ENCODE measurements at places on chromosomes 4 and X.

DNA sequence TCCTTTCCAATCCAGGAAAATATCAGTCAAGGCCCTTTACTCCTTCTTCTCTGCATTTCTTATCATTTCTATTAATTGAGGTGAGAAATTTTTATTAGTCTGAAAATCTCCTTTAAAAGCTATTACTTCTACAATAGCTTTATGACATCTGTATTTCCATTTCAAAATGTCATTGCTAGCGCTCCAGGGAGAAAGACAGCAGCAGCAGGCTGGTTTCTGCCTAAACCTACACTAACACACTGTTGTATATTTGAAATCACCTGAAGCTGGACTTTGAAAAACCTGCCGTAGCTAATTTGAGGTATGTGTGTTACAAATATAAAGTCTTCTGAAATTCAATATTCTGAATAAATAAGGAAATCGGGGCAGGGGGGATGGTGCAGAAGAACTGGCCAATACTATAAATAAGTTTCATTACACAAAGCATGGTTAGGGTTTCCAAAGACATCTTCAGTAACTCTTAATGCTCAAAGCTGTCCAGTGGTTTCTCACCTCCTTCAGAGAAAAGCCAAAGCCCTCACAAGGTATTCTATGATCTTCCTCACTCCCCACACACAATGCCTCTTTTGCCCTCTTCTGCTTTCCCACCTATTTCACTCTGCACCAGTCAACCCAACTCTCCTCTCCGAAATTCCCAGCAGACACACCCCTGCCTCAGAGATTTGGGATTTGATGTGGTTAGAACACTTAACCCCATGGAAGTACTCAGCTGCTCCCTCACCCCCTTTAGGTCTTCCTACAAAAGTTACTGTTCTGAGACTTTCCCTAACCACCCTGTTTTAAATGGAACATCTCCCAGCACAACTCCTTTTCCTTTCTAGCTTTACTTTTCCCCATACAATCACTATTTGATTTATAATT, 122.7 kb downstream of the PPP3CA start:
- DNase-seq = no peak

DNA sequence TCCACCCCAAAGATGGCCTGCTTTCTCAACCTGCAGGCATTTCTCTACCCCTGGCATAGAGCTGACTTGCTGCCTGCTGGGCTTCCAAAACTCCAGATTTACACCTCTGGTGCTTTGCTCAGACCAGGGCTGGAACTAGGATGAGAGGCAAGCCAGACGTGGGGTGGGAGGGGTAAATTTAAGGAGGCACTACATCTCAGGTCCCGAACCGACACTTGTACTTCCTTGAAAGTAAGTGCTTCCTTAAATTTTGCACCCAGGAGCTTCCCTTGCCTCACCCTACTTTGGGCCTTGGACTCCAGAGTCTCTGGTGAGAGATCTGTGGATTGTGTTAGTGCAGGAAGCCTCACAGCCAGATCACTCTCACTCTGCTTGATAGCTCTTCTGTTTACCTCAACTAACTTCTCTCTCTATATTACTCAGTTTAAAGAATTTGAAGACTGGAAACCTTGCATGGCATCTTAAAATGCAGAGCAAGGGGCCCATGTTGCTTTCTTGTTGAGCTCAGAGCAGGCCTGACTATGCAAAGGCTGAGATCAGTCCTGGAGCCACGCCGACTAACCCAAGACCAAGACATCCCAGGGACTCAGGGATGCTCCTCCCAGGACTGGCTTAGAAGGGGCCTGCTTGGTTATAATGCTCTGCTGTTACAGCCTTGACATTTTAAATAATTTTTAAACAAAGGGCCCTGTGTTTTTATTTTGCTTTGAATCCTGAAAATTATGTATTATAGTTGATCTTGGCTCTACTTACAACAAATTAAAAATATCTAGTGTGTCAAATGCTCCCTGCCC, 145.0 kb upstream of the LEF1 start:
- DNase-seq = no peak

GRCh38 chr4:183158062-183158461, 59.0 kb downstream of the WWC2 start:
- DNase-seq = no peak

GRCh38 chr4:113328514-113328913, 279.1 kb downstream of the ANK2 start:
- DNase-seq = no peak

DNA sequence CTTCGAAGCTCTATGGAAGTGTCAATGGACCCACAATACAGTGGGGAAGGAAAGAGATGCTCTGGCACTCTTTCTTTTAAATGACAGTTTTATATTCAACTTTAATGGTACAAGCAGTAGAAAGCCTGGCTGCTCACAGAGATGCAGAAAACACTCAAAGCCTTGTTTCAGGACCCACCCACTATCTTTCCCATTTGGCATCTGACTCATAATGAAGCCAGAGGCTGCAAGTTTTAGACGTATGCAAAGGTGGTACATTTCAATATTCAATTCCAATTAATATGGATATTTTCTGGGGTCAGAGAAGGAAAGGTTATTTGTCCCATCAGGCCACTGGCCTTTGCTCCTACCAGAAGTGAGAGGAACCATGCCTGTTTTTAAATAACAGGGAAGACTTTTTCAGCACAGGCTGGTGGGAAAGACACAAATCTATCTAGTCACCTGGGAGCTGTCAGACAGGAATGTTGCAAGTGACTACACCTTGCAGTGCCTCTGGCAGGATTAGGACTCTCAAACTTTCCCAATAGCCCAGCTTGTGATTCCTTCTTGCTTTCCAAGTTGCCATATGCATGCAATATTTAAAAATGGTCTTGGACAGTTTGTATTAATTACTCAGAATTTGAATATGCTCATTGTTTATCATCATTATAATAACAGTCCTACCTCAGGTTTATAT, 70.0 kb upstream of the RAB40AL start:
- no peak for DNase-seq

DNA sequence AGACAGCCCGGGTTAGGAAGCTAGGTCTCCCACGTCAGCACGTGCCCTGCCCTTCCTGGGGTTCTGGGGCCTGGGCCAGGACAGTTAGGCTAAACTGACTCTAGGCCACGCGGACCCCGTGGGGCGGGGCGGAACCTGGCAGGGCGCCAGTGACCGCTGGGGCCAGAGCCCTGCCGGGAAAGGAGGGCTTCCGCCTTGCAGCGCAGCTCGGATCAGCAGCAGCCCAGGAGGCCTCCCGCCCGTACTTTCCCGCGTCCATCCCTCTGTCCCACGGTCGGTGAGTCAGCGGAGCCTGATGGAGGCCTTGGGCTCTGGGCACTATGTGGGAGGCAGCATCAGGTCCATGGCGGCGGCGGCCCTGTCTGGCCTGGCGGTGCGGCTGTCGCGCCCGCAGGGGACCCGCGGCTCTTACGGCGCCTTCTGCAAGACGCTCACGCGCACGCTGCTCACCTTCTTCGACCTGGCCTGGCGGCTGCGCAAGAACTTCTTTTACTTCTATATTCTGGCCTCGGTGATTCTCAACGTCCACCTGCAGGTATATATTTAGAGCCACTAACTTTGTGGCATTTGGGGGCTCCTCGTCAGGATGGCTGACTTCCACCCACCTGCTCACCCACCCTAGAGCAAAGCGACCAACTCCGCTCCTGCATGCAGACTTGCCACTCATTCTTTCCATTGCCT, at the start of gene SMIM10:
Gene SMIM10, plus strand, starts transcription at position 191 of the 681 bp plus-strand sequence. Its CDS starts 105 bp downstream, at position 296.
- DNase-seq = no peak

GRCh38 chrX:10223781-10224180, 67.0 kb downstream of the CLCN4 start:
- DNase-seq = no peak

DNA sequence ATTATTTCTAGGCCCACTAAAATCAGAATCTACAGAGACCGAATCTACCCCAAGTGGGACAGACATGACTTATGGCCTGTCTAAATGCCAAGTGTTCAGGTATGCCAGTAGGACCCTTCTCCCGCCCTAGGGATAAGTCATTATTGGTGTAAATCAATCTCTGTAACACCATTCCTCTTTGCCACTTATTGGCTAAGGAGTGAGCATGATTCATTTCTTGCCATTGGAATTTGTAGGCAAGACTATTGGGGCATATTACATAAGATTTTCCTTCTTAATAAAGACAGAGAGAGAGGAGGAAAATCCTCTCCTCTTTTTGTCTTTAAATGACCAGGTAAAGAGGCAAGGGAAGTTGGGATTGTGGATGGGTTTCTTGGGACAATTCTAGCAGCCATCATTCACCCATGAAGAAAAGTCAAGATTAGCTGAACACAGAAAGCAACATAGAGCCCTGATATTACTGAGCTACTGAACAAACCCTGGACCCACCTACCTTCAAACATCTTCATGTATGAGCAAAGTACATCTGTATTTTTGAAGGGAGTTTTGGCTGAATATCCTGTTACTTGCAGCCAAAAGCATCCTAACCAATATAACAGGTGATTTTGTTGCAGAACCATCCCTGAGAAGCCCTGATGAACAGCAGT, 2.6 kb downstream of the SLC9B2 start:
- no peak for DNase-seq

DNA sequence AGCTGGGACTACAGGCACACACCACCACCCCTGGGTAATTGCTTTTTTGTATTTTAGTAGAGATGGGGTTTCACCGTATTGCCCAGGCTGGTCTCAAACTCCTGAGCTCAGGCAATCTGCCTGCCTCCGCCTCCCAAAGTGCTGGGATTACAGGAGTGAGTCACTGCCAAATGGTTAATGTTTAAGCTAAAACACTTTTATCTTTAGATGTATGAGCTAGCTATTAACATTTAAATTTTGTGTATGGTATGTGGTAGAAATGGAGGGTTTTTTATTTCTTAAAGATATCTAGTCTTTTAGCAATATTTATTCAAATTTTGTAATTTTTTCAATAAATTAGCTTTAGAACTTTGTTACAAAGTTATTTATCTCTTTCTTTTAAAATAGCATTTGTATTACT, 1659.8 kb upstream of the ADGRL3 start:
- DNase-seq = no peak

GRCh38 chr4:100208964-100209363, 18.7 kb upstream of the DDIT4L start:
- no peak for DNase-seq

DNA sequence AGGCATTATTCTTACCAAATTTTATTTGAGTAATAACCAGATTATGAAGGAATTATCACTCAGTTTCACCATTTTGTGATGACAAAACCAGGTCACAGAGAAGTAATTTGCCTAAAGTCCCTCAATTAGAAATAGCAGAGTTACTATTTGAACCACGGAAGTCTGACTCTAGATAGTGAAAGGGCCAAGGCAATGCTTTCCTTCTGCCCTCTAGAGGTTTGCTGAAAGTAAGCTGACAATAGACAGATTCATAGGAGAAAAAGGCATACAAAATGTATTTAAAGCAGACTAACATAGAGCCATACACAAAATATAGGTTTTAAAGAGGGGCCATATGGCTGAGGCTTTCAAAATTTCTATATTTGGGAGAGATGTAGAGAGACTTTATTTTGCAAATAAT, 43.1 kb downstream of the CXXC4 start:
- DNase-seq = no peak

DNA sequence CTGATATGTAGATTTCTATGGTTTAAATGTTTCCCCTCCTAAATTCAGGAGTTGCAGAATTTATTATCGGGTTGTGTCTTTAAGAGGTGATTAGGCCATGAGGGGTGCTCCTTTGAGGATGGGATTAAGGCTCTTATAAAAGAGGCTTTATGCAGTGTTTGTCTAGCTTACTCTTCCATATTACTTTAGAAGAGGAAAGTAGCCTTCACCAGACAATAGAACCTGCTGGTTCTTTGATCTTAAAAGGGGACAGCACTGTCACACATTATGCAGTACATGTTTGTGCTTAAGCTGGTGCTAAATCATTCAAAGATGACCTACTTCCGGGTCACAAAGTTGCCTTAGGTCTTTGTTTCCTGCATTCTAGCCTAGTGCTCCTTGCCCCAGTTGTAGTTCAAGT, 81.0 kb downstream of the CPXCR1 start:
- no peak for DNase-seq

- DNase-seq = no peak
These were observed 6.1 kb downstream of the TCEANC start for GRCh38 chrX:13659063-13659462.

DNA sequence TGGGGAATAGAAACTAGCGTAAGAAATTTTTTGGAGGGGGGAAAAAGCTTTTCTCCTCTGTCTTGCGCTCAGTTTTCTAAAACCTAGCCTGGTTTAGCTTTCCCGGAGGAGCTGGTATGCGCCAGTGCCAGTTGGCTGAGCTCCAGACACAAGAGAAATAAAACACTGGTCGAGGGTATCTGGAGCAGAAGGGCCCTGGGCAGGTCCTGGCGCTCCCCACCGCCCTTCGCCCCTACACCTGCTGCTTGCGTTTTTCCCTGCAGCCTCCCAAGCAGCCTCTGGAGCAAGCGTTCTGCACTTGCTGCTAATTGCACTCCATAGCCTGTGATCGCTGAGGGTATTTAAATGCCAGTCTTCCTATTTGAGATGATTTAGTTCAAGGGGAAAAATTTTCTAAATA, 816 bp downstream of the EREG start:
- DNase-seq = no peak

- DNase-seq = no peak
These were observed 572 bp upstream of the SMPX start for GRCh38 chrX:21758488-21758887.

GRCh38 chr4:173436771-173437265, 37.9 kb upstream of the SCRG1 start:
- no peak for DNase-seq

- DNase-seq = peak; percentile 0
These were observed 106.7 kb downstream of the ARHGAP6 start for GRCh38 chrX:11558972-11559371.

GRCh38 chr4:53674903-53675302, 83.6 kb upstream of the LNX1 start:
- DNase-seq = no peak

DNA sequence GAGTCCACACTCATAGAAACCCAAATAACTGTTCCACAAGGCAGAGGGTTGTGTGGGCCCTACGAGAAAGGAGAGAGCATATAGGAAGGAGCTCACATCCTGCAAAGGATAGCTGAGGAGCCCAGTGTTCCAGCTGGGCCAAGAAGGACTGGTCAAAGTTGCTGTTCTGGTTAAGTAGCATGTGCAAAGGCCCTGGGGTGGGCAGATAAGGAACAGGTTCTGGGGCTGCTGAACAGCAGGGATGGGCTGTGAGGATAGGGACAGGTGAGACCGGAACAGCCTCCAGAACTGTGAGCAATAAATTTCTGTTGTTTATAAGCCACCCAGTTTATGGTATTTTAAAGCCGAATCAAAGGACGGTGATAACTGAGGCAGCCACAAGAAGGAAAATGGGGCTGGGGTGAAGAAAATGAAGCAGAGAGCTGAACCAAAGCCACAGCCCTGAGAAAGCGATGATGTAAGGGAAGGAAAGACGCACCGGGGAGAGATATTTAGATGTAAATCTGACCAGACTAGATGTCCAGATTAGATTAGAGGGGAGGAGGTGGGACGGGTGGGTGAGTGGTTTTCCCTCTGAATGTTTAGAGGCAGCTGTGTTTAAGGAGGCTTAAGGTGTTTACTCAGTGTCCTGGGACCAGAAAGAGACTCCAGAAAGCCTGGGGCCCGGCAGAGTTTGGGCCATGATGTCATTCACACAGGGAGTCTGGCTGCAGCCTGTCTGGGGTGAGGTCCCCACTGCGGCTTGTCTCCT, 180.8 kb upstream of the BCOR start:
- peak; percentile 40 for DNase-seq

Measured in activated CD8-positive, alpha-beta memory T cell treated with anti-CD3 and anti-CD28 coated beads for 1 hour (primary cell).